ENCODE measurements at places on chromosomes 4 and X.
A peak's percentile ranks its signal among the peaks of the same experiment; 100 is the strongest.

- no peak for DNase-seq
Measured at GRCh38 chrX:132491191-132491590, 2.4 kb upstream of the MBNL3 start.

- DNase-seq: peak; percentile 63
Measured at GRCh38 chr4:77819404-77819842, 255 bp upstream of the CNOT6L start.

DNA sequence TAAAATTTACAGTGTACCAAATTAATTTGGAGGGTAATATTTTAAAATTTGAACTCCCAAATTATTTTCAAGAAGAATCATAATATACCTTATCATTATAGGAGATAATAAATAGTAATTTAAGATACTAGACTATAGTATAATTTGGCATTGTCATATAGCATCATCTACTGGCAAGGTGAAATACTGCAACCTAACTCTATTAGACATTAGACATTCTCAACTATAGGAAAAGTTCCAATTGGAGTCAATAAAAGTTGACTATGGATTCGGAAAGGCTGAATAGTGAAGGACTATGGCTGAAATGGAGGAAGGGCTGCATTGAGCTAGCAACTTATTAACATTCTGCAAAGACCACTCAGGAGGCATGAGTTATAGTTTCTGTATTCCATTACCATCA is 113.0 kb downstream of the PRDM5 start:
- no peak for DNase-seq

DNA sequence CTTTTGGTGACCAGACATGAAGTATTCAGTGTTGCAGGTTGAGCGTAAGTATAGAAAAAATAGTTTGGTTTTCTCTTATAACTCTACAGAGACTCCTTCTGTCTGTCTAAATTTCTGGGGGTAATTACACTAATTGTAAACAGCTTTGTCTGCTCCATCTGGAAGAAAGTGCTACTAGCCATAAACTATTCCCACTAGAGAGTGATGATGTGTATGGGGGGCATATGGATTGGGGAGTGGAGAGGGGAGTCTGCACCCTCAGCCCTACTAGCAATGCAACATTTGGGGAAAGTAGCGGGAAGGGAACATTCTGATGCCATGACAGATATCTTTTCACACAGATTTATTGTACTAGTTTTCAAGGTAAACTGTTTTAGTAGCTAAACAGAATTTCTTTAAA is 549.7 kb downstream of the TRIML1 start:
- DNase-seq: no peak

- no peak for DNase-seq
Measured at GRCh38 chr4:163485589-163485988, 8.9 kb upstream of the TMA16 start.

GRCh38 chrX:131955099-131955777 is 67.9 kb upstream of the STK26 start:
- no peak for DNase-seq

DNA sequence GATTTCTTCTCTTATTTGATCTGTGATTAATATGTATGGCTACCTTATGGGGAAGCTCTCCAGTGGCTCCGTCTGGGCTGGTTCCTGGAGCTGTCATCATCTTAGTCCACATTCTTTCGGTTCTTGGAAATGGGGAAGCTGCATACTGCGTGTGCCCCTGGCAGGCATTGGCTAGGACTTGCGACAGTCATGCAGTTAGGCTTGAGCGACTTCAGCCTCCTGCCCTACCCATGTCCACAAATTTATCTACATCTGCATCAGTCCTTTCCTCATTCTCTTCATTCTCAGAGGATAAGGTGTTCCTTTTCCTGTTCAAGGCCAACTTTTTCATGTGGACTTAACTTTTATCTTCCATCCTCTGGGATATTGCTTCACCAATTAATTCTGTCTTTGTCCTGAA is 214.2 kb downstream of the RELL1 start:
- DNase-seq: no peak

DNA sequence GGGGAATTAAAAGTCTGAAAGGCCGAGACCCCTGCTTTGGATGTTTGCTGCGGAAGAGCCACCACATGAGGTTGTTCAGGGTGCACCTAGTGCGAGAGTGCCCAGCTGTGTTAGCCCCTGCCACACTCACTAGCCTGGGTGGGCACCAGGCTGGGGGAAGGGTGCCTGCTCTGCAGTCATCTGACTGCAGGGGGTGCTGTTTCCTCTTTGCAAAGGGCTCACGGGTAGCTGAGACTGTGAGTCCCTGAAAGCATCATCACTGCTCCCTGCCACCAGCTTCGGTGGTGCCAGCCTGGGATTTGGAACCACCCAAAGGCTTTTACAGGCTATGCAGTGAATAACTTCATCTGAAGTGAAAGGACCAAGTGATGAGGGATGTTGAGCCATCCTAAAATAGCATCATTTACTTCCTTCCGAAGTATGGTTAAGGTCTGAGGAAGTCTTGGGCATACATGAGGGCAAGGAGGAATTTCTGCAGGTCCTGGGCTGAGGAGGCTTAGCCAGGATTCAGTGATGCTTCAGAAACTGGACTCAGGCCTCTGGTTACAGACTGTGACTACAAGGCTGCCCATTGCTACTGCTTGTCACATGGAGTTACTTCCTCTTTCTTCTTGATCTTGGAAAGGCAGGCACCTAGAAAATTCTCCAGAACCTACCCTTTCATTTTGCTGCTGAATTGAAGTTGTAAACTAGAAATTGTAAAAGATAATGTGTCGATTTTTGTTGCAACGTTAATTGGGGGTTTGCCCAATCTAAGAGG is 293.2 kb upstream of the PRPS2 start:
- DNase-seq: no peak

DNA sequence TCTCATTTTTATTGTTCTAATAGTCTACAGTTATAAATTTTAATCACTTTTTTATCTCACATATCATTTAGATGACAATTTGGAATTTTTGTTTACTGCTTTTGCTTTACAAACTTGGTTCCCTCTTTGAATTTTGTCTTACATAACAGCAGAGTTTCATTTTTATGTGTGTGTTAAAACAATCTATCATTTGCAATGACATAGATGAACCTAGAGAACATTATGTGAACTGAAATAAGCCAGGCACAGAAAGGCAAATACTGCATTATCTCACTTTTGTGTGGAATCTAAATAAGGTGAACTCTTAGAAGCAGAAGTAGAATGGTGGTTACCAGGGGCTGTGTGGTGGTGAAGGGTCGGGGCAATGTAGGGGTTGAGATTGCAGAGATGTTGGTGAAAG is 170.7 kb downstream of the GASK1B start:
- DNase-seq: no peak

GRCh38 chr4:28973587-28974350 is 1746.4 kb upstream of the PCDH7 start:
- DNase-seq: no peak

DNA sequence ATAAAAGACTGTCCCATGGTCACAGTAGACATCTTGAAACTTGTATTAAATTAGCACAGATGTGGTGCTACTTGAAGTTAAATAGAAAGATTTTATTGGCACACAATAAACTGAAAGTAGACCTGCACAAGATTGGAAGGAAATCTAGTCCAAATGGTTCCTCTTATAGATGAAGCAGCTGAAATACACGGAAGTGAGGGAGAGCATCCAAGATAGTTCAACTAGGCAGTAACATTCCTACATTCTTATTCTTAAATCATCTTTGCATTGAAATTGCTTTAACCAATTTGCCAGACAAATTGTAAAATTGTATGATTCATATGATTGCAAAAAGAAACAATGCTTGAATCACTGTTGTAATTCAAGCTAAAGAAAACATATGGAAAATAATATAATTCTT is 87.6 kb upstream of the VCX3B start:
- DNase-seq: no peak

- no peak for DNase-seq
Measured at GRCh38 chr4:182752158-182752910, 164.9 kb downstream of the DCTD start.

GRCh38 chr4:151029537-151029936 is 14.5 kb upstream of the LRBA start:
- no peak for DNase-seq

GRCh38 chrX:18426004-18426320 is 554 bp downstream of the CDKL5 start:
- no peak for DNase-seq

- no peak for DNase-seq
Measured at GRCh38 chr4:52729586-52729985, 21.6 kb downstream of the ERVMER34-1 start.

DNA sequence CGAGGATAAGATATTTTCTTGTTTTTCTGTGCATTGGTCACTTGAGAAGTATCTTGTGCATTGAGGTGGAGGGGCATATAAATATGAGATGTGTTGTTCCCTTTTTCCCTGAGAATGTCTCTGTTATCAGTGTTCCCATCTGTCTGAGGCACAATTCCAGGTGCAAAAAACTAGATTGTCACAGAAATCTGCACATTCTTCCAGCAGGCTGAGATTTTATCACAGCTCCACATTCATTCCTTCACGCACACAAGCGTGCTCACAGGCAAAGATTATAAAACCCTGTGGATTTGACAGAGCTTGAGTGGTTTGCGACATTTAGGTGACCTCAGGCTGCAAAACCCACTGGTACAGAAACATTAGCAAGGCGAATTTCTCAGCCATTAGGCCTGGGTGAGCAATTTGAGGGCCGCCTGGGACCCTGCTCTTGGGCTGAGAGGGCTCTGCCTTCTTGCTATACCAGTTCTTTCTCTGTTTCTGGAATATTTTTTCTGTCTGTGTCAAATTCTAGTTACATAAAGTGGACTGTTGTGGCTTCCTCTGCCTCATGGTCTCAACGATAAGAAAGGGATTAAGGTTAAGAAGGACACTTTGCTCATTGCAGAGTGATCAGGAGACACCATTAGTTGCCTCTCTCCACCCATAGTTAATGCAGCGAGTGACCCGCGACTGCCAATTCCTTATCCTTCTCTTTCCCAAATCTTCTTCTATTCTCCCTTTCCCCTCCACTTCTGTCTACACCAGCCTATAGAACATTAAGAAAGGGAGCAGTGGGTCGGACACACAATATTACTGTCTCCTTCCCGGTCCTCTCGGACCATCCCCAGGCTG is 86.7 kb upstream of the C1QTNF7 start:
- no peak for DNase-seq

- DNase-seq: no peak
Measured at GRCh38 chr4:122681568-122681967, 50.9 kb upstream of the BBS12 start.

GRCh38 chr4:86307432-86307831 is 52.4 kb downstream of the MAPK10 start:
- no peak for DNase-seq

GRCh38 chr4:182062458-182062857 is 180.7 kb upstream of the TENM3 start:
- no peak for DNase-seq

- no peak for DNase-seq
Measured at GRCh38 chrX:128816919-128817318, 706.4 kb downstream of the SMARCA1 start.

- DNase-seq: no peak
Measured at GRCh38 chrX:4710618-4711433, 997.4 kb upstream of the PRKX start.

DNA sequence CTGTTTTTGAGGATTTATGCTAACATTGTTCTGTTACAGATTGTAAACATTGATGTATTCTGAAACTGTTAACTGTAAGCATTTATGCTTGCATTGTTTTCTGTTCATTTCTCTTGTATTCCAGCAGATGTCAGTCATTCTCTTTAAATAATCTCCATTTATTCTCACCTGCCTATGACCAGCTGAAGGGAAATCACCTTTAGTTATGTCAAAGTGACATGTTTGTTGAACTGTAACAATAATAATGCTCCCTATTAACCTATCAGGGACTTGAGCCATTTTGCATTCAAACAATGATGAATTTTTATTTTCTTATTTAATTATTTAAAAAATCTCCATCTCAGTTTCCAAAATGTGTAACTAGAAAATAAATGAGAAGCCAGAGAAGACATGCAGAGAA is 58.0 kb downstream of the SPCS3 start:
- no peak for DNase-seq

DNA sequence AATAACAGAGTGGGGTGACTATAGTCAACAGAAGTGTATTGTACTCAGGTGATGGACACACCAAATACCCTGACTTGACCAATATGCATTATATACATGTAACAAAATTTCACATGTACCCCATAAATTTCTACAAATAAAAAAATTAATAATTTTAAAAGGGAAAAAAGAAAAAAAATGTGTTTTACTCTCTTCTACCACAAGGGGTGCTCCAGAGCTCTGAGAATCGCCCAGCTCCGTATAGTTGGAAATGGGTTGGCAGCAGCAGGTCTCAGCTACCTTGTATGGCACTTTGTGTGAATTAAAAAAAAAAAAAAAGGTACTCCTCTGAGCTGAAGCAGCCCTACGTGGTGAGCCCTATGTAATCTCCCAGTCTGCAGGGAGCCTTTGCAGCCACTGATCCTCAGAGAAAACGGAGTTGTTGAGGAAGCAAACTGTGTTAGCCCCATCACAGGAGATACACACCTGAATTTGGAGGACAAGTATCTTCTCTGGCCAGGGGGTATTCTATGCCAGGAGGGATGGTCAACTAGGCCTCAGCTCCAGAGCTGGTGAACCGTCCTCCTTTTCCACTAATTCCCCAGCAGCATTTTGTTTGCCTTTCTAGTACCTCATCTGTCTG is 17.2 kb upstream of the POLA1 start:
- no peak for DNase-seq

GRCh38 chr4:3701736-3702560 is 64.2 kb upstream of the ADRA2C start:
- DNase-seq: no peak

- DNase-seq: no peak
Measured at GRCh38 chr4:139137763-139138162, 39.3 kb downstream of the ELF2 start.

- no peak for DNase-seq
Measured at GRCh38 chr4:145098675-145099037, 545 bp downstream of the ABCE1 start.

DNA sequence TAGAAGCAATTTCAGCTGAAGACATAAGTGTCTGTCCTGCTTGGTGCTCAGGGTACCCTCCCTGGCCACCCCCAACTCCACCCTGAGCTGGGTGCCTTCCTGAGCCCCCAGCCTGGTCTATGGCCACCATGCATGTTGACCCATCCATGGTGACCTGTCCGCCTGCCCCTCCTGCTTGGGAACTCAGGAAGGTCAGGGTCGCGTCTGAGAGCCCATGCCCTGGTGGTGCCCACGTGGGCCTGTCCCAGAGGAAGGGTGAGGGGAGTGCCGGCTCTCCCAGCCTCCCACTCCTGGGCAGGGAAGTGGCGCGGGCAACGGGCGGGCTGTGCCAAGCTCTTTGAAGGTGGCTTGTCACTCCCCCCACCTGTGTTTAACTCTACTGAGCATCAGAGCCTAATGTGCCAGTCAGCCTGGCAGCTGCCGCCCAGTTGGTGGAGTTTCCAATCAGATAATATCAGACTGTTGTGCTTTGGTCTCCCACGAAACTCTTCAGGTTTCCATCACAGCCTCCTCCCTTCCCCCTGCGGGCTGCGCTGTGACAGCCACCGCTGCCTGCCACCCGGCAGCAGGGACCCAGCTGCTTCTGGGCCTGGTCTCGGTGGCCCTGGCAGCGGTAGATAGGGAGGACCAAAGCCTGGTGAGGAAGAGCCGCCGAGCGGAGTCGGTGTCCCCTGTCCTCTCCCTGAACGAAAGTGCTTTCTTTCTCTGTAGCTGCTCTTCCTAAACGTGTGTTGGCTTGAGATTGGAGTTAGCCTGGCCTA is 4.8 kb downstream of the SH3BP2 start:
- peak; percentile 43 for DNase-seq
